ENCODE measurements at places on chromosomes 12 and 14. TPM values are rescaled to one million over a fixed set of nuclear protein-coding genes. Genes with fewer than 3 reads are reported as not detected.

The INSM2 gene
- total RNA-seq = not detected

The SLC10A1 gene
- total RNA-seq = not detected

The KCNC2 gene
- not detected for total RNA-seq

The CPNE6 gene
- total RNA-seq = not detected

The PIK3C2G gene
- total RNA-seq = not detected

The RALGAPA1 gene
- 5.9 TPM for total RNA-seq

The RPL10L gene
- not detected for total RNA-seq

The SAMD15 gene
- total RNA-seq = not detected

The ARL1 gene
- 176 TPM for total RNA-seq

The DEGS2 gene
- not detected for total RNA-seq

The FGF23 gene
- not detected for total RNA-seq

The MYO1H gene
- not detected for total RNA-seq

Data from MG63 (cell line).